Activated CD4-positive, alpha-beta T cell treated with anti-CD3 and anti-CD28 coated beads, Interleukin-2, amount 10 ng/mL, durations not matched to agents 24 days and 14 days (primary cell): ENCODE measurements at places on chromosomes 11 and 22. TPM values are rescaled to one million over a fixed set of nuclear protein-coding genes. Genes with fewer than 3 reads are reported as not detected.

GRCh38 chr11:84247926-84248325, 961.8 kb upstream of the CCDC90B start:
- no peaks in the 10 kb centered on the region for H3K27me3 ChIP-seq
- no peaks in the 10 kb centered on the region for H3K36me3 ChIP-seq
- H3K4me3 ChIP-seq: no peak overlapping the region
- no peak for DNase-seq

DNA sequence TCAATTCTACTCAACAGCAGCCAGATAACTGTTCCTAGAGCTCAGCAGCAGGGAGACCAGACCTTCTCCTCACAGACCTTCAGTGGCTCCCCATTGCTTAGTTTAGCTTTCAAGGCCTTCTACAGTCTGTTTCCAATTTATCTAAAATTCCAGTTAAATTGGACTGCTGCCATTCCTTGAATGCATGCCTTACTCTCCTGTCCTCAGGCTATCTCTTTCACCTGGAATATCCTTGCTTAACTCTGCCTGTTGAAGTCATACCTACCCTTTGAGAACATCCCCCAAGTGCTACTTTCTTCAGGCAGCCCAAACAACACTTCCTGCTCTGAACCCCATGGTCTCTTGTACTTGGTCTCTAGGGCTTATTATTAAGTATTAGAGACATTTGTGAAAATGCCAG, 120.7 kb upstream of the TENM4 start:
- no peaks in the 10 kb centered on the region for H3K36me3 ChIP-seq
- H3K4me3 ChIP-seq: no peak overlapping the region
- DNase-seq: no peak
- H3K4me1 ChIP-seq: no peaks in the 10 kb centered on the region
- H3K27ac ChIP-seq: no peak overlapping the region
- no peaks in the 10 kb centered on the region for H3K27me3 ChIP-seq

DNA sequence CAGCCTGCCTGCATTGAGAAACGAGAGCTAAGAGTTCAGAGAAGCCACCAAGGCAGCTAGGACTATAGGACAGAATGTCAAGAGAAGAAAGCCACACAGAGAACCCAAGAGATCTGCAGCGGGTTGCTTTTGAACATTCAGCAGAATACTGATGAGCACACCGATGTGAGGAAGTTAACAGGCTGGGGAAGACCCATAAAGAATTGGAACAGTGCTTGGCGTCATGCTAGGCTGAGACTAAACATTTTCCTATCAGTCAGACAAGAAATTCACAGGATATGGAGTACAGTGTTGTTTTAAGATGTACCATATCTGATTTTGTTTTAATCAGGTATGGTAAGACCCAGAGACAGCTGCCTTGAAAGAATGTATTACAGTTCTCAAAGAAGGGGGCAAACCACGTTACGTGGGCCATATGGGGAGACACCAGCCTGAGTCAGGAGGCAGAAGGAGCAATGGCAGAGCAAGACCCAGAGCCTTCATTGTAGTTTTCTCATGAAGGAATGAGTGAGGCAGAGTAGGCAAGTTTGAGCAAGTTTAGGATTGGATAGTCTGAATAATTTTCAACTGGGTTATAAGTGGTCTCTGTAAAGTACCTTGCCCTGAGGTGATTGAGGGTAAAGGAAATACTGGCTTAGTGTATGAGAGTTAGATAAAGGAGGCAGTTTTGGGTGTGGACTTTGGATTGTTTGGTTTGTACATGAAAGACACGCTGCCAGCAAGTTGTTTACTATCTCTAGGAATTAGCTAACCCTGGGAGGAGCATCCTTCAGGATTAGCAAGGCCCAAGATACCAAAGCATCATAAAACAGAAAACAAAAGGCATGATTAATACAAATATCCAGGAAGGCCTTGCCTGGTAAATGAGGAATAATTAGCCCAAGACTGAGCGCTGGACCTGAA, 14.3 kb downstream of the LRRC75B start:
- DNase-seq: no peak
- H3K4me3 ChIP-seq: no peak overlapping the region
- no peak overlapping the region for H3K27ac ChIP-seq

VSIG2 gene
- total RNA-seq: 0.23 TPM in 1 of 2 replicates, not detected in the other

C11orf65 gene
- total RNA-seq: 0.30 and 0.40 TPM in 2 replicates

AAMDC gene
- 1.3 and 1.4 TPM in 2 replicates for total RNA-seq

DNA sequence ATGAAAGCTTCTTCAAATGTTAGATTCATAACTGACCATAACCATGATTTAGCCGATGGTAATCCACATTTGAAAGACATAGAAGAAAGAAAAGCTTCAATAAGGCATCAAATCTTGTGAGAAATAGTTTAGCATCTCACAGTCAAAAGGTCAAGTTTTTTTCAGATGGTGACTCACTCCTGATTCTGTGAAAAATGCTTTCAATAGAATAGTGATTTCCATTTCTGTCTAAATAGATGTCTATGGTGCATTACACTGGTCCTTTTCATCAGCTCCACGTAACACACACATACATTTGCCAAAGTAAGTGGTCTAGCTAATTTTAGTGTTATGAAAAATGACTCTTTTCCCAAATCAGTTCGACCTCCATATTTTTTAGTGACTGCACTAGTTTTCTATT, 139.2 kb downstream of the LRRC4C start:
- H3K36me3 ChIP-seq: no peaks in the 10 kb centered on the region
- DNase-seq: no peak
- H3K4me1 ChIP-seq: no peaks in the 10 kb centered on the region
- no peak overlapping the region for H3K27ac ChIP-seq
- H3K4me3 ChIP-seq: no peak overlapping the region

- no peak overlapping the region for H3K4me3 ChIP-seq
- no peaks in the 10 kb centered on the region for H3K4me1 ChIP-seq
- H3K27ac ChIP-seq: no peak overlapping the region
- DNase-seq: no peak
These were observed 996.7 kb upstream of the CHORDC1 start for GRCh38 chr11:91219535-91219934.

- H3K27ac ChIP-seq: no peak overlapping the region
- no peaks in the 10 kb centered on the region for H3K4me1 ChIP-seq
- DNase-seq: no peak
- peaks cover 4% of the 10 kb centered on the region for H3K27me3 ChIP-seq
These were observed 1.7 kb upstream of the LRRC4C start for GRCh38 chr11:41461057-41461681.

MMP8 gene
- not detected in 2 replicates for total RNA-seq
